EL (cell line): ENCODE measurements at places on chromosomes 3 and 15.

GRCh38 chr15:35376707-35377106 is 169.3 kb downstream of the DPH6 start:
- DNase-seq: no peak

GRCh38 chr15:28098766-28099554 is at the start of gene OCA2:
Gene OCA2, minus strand, starts transcription at chr15:28099315. Its CDS starts 17,441 bp downstream, at chr15:28081874.
- peak; percentile 43 for DNase-seq

DNA sequence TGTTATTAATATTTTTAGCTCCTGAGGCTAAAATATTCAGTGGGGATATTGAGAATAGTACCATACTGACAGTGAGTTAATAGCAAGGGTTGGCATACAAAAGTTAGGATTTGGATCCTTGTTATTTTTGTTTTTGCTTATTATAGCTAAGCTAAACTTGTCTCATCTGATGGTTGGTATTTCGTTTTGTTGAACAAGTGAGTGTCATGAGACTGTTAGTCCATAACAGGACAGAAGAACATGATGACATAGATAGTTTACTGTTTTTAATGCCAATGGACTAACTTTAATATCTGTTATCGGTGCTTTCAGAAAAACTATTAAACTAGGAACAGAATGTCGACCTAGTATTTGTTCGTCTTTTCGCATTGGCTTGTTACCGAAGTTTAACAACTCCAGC is 48.5 kb downstream of the GPR171 start:
- no peak for DNase-seq

GRCh38 chr3:31629054-31629453 is 96.3 kb downstream of the STT3B start:
- DNase-seq: no peak

GRCh38 chr3:134345202-134345601 is 29.0 kb downstream of the AMOTL2 start:
- DNase-seq: no peak

DNA sequence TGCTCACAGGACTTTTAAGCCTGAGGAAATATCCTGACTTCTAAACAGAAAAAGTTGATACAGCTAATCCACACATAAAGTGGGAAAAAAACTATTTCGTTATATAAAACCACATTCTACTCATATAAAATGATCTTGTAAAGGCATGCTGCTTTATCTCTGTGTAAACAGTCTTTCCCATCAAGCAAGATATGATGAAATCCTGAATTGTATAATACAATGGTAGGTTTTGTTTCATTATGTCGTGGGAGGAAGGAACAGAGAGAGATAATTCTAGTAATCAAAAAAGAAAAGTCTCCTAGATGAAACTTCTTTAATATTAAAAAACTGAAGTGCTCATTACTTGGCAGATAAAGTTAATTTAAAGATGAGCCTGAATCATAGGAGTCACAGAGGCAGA is 92.6 kb upstream of the SNTN start:
- no peak for DNase-seq

- peak; percentile 11 for DNase-seq
These were observed 20.4 kb downstream of the KPNA4 start for GRCh38 chr3:160544844-160545503.

GRCh38 chr15:82138306-82138705 is 92.5 kb upstream of the MEX3B start:
- DNase-seq: no peak

DNA sequence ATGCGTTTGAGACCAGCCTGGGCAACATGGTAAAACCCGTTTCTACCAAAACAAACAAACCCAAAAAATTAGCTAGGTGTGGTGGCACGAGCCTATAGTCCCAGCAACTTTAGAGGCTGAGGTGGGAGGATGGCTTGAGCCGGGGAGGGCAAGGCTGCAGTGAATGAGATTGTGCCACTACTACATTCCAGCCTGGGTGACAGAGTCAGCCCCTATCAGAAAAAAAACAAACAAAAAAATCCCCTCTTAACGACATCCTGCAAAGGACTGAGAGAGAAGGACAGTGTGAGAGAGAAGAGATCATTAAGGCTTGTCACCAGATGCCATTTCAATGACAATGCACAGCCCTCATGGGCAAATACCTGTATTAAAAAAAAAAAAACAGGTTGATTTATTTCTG is 266.7 kb upstream of the ATP10A start:
- DNase-seq: no peak

GRCh38 chr3:757711-758110 is 335.1 kb upstream of the CNTN6 start:
- DNase-seq: no peak

DNA sequence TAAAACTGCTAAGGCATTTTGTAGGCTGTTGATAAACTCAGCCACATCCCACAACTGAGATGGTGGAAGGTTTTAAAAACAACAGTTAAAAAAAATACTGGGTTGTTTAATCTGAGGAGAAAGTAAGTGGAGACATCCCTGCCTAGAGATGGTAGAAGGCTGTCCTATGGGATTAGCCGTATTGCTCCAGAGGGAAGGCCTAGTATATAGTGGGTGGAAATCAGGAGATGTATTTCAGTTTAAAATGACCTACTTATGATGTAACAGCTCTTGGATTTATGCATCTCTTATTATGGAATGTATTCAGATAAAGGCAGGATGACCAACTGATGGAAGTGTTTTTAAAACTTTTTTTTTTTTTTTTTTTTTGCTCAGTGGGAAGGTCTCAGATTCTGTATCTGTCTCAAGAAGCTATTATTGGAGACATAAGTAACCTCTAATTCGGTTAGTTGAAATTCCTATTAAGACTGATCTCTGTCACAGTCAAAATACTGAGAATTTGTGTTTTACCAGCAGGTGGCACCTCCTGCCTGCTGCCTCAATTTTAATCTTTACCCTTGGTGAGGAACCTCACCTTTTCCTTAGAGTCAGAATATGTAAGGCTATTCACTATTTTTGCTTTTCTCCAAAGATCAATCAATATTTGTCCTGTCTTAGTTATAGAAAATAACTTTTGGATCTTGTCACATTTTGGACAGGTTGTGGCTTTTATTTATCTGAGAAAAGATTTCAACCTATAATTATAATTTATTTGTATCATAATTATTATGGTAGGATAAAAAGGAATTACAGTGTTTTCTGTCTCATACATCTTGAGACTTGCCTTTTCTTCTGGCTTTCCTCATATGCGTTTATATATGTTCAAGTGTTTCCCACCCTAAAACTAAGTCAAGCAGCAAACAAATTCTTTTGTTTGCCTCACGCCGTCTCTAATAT is 63.0 kb downstream of the VPS8 start:
- DNase-seq: peak; percentile 32

DNA sequence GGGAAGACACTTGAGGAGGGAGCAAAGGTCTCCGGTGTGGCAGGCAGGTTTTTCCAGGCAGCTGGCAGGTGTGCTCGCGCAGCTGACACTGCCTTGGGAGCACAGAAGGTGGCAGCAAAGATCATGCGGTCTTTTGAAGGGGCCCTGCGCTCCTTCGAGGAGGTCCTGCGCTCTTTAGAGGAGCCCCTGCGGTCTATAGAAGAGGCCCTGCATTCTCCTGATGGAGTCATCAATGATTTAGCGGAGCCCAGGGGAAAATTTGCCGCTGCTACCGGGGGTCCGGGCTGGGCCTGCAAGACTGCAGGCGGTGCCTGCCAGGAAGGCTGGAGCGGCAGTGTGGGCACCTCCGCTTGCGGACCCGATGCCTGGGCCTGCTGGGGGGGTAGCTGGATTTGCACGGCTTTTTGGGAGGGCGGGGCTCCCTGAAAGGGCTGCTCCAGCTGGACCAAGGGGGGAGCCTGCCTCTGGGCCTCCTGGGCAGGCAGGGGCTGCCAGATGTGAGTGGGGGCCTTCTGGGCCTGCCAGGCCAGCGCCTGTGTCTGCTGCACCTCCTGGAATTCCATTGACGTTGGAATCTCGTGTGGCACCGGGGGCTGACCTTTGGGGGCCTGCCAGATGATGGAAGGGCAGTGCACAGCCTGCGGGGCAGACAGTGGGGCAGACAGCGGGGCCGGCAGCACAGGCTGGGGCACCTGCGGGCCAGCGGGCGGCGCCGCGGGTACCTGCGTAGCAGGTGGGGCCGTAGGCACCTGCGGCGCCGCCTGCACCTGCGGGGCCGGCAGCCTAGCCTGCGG is 2.1 kb downstream of the MAGEL2 start:
- no peak for DNase-seq

GRCh38 chr15:40493089-40493840 is 22.5 kb downstream of the CHST14 start:
- peak; percentile 55 for DNase-seq

- DNase-seq: no peak
These were observed 149.5 kb downstream of the RYR3 start for GRCh38 chr15:33460166-33460805.

DNA sequence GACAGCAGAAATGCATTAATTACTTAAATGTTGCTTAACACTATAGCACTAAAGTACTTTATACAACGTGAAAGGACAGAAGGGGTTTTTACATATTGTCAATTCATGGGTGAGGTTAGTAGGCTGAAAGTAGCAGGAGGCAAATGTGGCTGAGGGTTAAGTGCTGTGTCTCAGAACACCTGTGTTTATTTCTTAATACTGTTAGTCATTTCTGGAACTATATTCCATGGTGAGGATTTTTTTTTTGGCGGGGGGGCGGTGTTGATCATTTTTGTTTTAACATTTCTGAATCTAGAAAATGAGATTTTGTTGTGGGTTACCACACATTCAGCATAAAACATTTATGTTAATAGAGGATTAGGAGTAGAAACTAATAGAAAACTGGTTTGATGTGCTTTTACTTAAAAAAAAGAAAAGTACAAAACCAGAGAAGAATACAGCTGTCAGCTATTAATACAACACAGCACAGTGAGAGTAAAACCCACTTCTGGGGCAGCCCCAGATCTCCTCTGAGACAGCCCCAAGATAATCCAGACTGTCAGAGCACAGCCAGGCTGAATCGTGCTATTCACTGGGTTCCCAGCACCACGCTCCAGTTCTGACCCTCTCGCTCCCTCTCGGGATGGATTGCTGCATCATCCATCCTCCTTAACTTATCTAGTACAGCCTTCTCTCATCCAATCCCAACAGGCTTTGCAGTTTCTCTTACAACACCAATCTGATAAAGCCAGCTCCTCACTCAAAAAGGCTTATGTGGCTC is 307.7 kb downstream of the TUSC7 start:
- no peak for DNase-seq

- peak; percentile 55 for DNase-seq
These were observed 2.0 kb downstream of the MECOM start for GRCh38 chr3:169661361-169662131.

GRCh38 chr3:153274561-153274960 is 112.5 kb downstream of the RAP2B start:
- peak; percentile 52 for DNase-seq

DNA sequence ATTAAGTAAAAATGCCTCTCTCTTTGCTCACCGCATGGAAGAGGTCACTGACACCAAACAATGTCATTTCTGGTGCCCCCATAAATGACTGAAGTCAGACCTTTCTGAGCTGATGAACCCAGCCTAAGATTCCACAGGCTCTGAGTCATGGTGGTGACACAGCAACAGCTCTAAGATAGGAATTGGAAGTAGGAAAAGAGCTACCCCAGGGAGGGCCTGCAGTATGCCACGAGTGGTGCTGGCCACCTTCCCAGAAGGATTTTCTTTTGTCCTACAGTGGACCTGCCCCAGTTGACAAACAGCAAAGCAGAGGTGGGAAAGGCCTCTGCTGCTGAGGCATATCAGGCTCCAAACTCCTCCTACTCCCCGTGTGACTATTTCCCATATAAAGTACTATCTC is 208.1 kb downstream of the MINAR1 start:
- peak; percentile 96 for DNase-seq

- no peak for DNase-seq
These were observed 428.9 kb downstream of the VGLL3 start for GRCh38 chr3:86562090-86562489.

- DNase-seq: no peak
These were observed 52.2 kb downstream of the IGF1R start for GRCh38 chr15:98700519-98700918.

- DNase-seq: peak; percentile 60
These were observed 856 bp downstream of the TMEM40 start for GRCh38 chr3:12758025-12758781.

DNA sequence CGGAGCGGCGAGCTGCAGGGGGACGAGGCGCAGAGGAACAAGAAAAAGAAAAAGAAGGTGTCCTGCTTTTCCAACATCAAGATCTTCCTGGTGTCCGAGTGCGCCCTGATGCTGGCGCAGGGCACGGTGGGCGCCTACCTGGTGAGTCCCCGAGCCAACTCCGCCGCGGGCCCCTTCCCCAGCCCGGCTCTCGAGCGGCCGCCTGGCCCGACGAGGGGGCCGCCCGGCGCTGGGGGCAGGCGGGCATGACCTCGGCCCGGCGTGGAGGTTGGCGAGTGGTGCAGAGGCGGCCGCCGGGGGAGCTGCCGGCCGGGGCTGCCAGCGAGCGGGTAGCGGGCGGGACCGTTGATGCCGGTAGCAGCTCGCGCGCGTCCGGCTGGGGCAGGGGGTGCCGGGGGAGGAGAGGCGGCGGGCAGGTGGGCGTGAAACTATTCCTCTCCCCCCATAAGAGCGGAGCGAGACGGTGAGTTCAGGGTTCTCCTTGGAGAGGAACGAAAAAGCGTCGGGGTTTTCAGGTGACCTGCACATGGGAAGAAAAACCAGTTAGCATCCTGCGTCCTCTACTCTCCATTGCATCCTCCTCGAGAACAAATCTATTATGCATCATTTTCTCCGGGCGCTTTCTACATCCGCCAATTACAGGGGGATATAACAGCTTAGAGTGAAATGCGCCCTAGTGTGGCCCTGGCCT is 585 bp downstream of the SLCO3A1 start:
- peak; percentile 13 for DNase-seq

GRCh38 chr15:98444138-98444537 is 204.2 kb upstream of the IGF1R start:
- no peak for DNase-seq
